AML-193 (cell line): ENCODE measurements at places on chromosomes 6 and 20.

- no peak for DNase-seq
These were observed 54.3 kb upstream of the SPACA1 start for GRCh38 chr6:87993356-87993755.

GRCh38 chr6:121408321-121408720 lies 27.1 kb upstream of the GJA1 start:
- DNase-seq, result no peak

- DNase-seq, result peak; percentile 8
These were observed 11.7 kb downstream of the UBE2V1 start for GRCh38 chr20:50101281-50101680.

GRCh38 chr6:135496800-135497411 lies 634 bp downstream of the AHI1 start:
- peak; percentile 28 for DNase-seq

GRCh38 chr6:106098383-106099234 lies 12.5 kb downstream of the PRDM1 start:
- peak; percentile 33 for DNase-seq
